ENCODE measurements at places on chromosomes 2 and 18. TPM values are rescaled to one million over a fixed set of nuclear protein-coding genes. Genes with fewer than 3 reads are reported as not detected.

GRCh38 chr18:13246121-13246520, 27.6 kb downstream of the LDLRAD4 start:
- H3K27me3 ChIP-seq: peaks cover 11% of the 10 kb centered on the region
- no peaks in the 10 kb centered on the region for H3K36me3 ChIP-seq
- H3K4me3 ChIP-seq: no peak overlapping the region
- no peak overlapping the region for H3K27ac ChIP-seq

- H3K27ac ChIP-seq: no peak overlapping the region
- peaks cover 9% of the 10 kb centered on the region for H3K4me1 ChIP-seq
- DNase-seq: no peak
- H3K36me3 ChIP-seq: peaks cover 23% of the 10 kb centered on the region
Measured at GRCh38 chr2:134274121-134274520, 20.2 kb downstream of the MGAT5 start.

GRCh38 chr2:37672104-37672869, 845 bp upstream of the CDC42EP3 start:
- H3K36me3 ChIP-seq: peaks cover 17% of the 10 kb centered on the region
- H3K27me3 ChIP-seq: no peaks in the 10 kb centered on the region
- peak overlapping the region; percentile 86 for H3K4me3 ChIP-seq
- H3K4me1 ChIP-seq: peaks cover 33% of the 10 kb centered on the region

DNA sequence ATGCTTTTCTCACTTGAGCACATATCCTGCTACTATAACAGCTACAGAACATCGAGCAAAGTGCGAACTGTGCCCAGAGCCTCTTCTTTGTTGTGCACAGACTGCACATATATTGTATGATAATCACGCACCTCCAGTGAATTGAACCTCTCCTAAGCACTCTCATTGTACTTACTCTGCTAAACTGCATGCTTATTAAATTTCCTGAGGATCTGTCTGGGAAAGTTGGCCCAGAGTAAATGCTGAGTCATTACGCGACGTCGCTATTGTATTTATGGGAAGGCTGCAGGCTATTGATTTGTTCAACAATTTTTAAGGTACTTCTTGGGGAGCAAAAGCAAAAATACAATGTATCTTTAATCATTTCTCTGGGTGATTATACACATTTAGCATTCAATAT, 399.6 kb upstream of the DSEL start:
- DNase-seq: no peak
- H3K4me3 ChIP-seq: no peak overlapping the region
- no peaks in the 10 kb centered on the region for H3K27me3 ChIP-seq
- H3K4me1 ChIP-seq: no peaks in the 10 kb centered on the region

DNA sequence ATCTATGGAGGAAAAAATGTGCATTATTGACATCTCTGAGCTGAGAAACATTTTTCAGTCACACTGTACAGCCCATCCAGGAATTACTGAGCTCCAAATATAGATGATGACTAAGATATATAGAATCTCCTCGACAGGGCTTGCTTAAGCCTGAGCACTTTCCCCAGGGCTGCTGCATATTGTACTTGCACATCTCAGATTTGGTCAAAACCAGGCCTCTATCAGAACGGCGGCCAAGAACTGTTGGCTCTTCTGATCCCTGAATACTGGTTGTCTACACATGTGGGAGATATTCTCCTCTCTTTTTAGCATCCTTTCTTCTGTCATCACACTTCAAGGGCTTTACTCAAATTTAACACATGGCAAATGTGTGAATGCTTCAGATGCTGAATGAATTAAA, 201.5 kb upstream of the SLC35G4 start:
- no peak for DNase-seq
- no peak overlapping the region for H3K27ac ChIP-seq
- H3K4me3 ChIP-seq: no peak overlapping the region
- H3K36me3 ChIP-seq: no peaks in the 10 kb centered on the region

DNA sequence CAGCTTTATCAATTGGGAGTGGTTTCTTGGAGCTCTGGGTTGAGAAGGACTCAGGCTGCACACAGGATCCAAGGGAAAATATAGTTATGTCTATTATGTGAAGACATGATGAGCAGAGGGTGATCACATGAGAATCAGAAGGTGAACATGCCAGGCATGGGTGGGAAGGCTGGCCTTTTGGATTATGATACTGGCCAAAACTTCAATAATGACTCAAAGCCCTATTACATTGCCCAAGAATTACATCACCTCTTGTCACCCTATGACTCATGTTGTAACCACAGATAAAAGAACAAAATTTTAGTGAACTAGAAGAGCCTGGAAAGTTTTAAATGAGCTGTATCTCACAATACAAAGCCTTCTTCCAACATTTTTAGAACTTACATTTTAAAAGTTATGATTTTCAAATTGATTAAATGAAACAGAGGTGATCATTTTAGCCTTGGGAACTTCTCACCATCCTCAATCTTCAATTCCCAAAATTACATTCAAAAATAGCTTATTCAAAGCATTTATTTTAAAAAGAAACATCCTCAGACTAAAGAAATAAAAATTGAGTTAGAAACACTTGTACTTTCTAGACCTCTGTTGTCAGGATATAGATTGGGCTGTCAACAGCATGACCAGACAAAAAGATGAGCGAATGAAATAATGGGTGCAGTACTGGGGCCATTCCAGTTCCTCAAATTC, 428.3 kb downstream of the MBD2 start:
- no peaks in the 10 kb centered on the region for H3K36me3 ChIP-seq
- H3K27ac ChIP-seq: no peak overlapping the region
- no peaks in the 10 kb centered on the region for H3K27me3 ChIP-seq
- peaks cover 4% of the 10 kb centered on the region for H3K4me1 ChIP-seq
- DNase-seq: no peak

DNA sequence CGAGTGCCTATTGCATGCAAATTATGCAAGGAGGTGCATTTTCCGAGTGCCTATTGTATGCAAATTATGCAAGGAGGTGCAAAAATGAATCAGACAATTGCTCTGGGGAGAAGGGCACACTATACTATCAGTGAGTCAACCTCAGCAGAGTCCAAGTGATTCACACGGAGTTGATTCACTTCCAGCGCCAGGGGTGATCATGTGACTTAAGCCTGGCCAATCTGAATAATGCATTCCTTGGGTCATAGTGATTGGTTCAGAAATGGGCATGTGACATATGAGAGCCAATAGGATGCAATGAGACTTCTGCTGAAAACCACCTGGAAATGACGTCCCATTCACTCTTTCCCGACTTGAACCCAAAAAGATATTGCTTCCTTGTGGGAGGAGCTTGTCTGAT, 152.2 kb downstream of the DAW1 start:
- H3K4me3 ChIP-seq: no peak overlapping the region
- H3K36me3 ChIP-seq: no peaks in the 10 kb centered on the region
- no peaks in the 10 kb centered on the region for H3K27me3 ChIP-seq
- no peak overlapping the region for H3K27ac ChIP-seq
- DNase-seq: no peak
- no peaks in the 10 kb centered on the region for H3K4me1 ChIP-seq

GRCh38 chr2:37244017-37244416, 12.6 kb downstream of the NDUFAF7 start:
- no peak for DNase-seq
- peaks cover 11% of the 10 kb centered on the region for H3K4me1 ChIP-seq
- no peak overlapping the region for H3K4me3 ChIP-seq

DNA sequence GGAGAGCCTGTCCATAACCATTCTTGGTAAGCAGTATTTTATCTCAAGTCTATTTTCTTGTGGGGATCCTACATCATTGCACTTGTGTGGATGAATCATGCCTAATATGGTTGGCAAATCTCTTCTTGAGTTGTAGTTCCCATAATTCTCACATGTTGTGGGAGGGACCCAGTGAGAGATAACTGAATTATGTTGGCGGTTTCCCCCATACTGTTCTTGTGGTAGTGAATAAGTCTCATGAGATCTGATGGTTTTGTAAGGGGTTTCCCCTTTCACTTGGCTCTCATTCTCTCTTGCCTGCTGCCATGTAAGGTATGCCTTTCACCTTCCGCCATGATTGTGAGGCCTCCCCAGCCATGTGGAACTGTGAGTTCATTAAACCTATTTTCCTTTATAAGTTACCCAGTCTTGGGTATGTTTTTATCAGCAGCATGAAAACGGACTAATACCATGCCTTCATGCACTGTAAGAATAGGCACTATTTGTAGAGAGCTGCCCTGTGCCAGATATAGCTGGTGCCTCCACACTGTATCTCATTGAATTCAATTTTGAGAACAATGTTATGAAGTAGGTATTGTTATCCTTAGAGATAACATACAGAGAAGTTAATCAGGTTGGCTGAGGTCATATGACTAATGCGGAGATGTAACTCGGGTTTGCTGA, 148.3 kb downstream of the PLCL1 start:
- no peak for DNase-seq
- H3K27ac ChIP-seq: no peak overlapping the region
- H3K4me1 ChIP-seq: no peaks in the 10 kb centered on the region
- peaks cover 7% of the 10 kb centered on the region for H3K27me3 ChIP-seq

GRCh38 chr2:220504938-220505503, 877.6 kb downstream of the SLC4A3 start:
- no peaks in the 10 kb centered on the region for H3K4me1 ChIP-seq
- H3K4me3 ChIP-seq: no peak overlapping the region
- no peak for DNase-seq
- no peaks in the 10 kb centered on the region for H3K36me3 ChIP-seq
- no peaks in the 10 kb centered on the region for H3K27me3 ChIP-seq
- no peak overlapping the region for H3K27ac ChIP-seq

DNA sequence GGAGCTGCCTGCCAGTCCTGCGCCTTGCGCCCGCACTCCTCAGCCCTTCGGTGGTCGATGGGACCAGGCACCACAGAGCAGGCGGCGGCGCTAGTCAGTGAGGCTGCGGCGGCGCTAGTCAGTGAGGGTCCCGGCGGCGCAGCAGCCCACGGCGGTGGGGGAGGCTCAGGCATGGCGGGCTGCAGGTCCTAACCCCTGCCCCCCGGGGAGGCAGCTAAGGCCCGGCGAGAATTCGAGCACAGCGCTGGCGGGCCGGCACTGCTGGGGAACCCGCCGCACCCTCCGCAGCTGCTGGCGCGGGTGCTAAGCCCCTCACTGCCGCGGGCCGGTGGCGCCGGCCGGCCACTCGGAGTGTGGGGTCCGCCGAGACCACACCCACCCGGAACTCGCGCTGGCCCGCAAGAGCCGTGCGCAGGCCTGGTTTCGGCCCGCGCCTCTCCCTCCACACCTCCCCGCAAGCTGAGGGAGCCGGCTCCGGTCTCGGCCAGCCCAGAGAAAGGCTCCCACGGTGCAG, 867.4 kb downstream of the DSC3 start:
- DNase-seq: no peak
- H3K4me1 ChIP-seq: no peaks in the 10 kb centered on the region
- H3K27ac ChIP-seq: no peak overlapping the region
- no peaks in the 10 kb centered on the region for H3K36me3 ChIP-seq

DNA sequence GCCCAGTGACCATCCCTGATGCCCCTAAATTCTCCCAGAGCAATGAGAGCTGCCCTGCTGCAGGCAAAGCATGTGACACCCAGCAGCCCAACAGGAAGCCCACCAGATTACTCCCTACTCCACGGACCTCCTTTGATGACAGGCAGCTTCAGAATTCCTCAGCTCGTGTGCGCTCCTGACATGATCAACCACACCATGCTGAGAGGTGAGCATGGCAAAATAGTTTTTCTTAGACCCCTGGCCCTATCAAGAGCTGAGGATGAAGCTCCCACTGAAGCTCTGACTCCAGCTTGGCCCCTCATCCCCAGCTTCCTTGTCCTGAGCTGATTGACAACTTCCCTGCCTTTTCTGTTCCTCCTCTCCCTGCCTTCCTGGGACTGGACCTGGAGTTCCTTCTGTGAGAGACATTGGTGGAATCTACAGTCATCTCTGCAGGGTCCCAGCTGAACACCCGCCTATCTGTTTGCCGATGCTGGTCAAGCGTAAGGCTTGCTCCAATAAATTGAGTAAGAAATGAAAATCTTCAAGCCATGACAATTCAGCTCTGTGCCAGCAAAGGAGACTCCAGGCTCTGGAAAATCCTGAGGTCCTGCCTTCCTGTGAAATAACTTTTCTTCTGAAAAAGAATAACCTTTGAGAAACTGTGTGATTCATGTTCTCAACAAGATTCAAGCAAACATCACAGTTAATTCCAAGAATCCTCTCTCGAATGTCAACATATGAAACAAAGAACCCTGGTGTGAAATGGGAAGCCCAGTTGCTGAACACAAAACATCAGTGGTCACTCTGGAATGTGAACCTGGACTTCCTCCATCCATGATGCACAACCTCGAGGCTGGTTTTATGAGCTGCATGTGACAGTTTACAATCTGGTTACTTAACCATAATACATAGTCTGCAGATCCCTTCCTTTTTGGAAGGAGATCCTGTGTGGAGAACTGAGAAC, 201.1 kb downstream of the SPP2 start:
- peaks cover 7% of the 10 kb centered on the region for H3K4me1 ChIP-seq
- DNase-seq: no peak
- H3K4me3 ChIP-seq: no peak overlapping the region
- no peaks in the 10 kb centered on the region for H3K27me3 ChIP-seq

GRCh38 chr2:176496761-176497160, 227.5 kb downstream of the MTX2 start:
- H3K4me1 ChIP-seq: peaks cover 4% of the 10 kb centered on the region
- no peak overlapping the region for H3K4me3 ChIP-seq

GRCh38 chr2:122072666-122073065, 317.2 kb downstream of the TSN start:
- H3K4me1 ChIP-seq: no peaks in the 10 kb centered on the region
- DNase-seq: no peak
- H3K36me3 ChIP-seq: no peaks in the 10 kb centered on the region
- no peaks in the 10 kb centered on the region for H3K27me3 ChIP-seq

GRCh38 chr2:96111823-96112500, 4.4 kb downstream of the ADRA2B start:
- no peaks in the 10 kb centered on the region for H3K36me3 ChIP-seq
- DNase-seq: no peak
- peaks cover 6% of the 10 kb centered on the region for H3K4me1 ChIP-seq
- peaks cover 10% of the 10 kb centered on the region for H3K27me3 ChIP-seq

DNA sequence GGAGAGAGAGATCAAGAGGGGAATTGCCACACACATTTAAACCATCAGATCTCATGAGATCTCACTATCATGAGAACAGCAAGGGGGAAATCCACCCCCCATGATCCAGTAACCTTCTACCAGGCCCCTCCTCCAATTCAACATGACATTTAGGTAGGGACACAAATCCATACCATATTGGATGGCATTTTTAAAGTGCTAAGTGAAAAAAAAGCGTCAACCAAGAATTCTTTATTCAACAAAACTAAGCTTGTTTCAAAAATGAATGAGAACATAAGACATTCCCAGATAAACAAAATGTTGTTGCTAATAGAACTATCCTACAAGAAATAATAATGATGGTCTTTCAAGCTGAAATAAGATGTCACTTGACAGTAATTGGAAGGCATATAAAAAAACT, 626.2 kb upstream of the LRRTM1 start:
- no peaks in the 10 kb centered on the region for H3K36me3 ChIP-seq
- no peak overlapping the region for H3K4me3 ChIP-seq
- no peak overlapping the region for H3K27ac ChIP-seq
- no peaks in the 10 kb centered on the region for H3K4me1 ChIP-seq
- H3K27me3 ChIP-seq: no peaks in the 10 kb centered on the region
- DNase-seq: no peak

The RTKN gene
- 1.9 TPM for total RNA-seq

The NIF3L1 gene
- total RNA-seq: 37.6 TPM

The ARHGEF4 gene
- total RNA-seq: 0.30 TPM

The C2orf81 gene
- 0.93 TPM for total RNA-seq

The FBXO48 gene
- total RNA-seq: 3.4 TPM

The TRIM54 gene
- 0.28 TPM for total RNA-seq

All from activated CD8-positive, alpha-beta memory T cell treated with anti-CD3 and anti-CD28 coated beads, Interleukin-2, amount 10 ng/mL, durations not matched to agents 7 days and 5 days (primary cell).